ENCODE measurements at places on chromosomes 11 and 22.

GRCh38 chr11:120612513-120613263 is 101.1 kb downstream of the GRIK4 start:
- peak; percentile 26 for DNase-seq

GRCh38 chr11:59415111-59415510 is 11.1 kb downstream of the OR5A2 start:
- DNase-seq = no peak

DNA sequence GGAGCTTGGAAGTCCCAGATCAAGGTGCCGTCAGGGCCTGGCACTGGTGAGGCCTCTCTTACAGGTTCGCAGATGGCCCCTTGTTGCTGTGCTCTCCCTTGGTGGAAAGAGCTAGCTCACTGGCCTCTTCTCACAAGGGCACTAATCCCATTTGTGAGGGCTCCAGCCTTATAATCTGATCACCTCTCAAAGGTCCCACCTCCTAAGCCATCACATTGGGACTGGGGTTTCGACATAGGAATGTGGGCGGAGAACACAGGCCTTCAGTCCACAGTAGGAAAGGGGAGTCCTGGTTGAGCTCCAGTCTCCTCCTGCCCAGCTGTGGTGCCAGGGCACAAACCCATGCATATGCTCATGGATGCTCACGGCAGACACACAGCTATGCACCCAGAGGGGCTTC is 14.0 kb upstream of the LRRC32 start:
- DNase-seq = no peak

DNA sequence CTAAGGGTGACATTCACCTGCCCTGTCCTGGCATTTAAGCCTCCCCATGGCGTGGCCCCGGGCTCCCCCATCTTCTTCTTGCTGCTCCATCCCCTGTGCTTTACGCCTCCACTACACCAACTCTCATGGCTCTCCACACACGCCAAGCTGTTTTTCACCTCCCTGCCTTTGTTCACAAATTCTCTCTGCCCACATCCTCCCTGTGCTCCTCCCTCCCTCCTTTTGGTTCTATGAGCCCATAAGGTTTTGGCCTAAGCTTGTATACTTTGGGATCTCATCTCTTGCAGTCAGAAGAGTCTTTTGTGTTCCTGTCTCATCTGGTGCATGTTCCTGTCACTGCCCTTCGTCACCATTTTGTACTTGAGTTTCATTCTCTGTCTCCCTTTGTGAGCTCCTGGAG is 4.6 kb upstream of the DNAL4 start:
- DNase-seq = no peak

DNA sequence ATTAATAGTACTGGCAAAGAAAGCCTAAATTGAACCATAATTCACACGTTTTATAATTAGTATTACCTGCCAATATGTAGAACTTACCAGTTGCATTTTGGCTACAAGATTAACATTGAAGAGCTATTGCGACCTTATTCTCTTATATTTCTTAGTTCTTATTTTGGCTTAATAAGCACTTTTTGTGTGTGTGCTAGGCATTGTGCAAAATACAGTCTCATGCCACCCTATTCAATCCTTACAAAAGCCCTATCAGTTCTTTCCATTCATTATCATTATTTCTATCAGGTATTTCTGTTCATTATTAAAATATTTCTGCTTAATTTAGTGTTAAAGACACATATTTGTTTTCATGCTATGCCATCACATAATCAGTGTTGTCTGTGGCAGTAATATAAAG is 41.2 kb downstream of the MAML2 start:
- DNase-seq = no peak

- DNase-seq = no peak
Measured at GRCh38 chr11:35402751-35403660, 16.4 kb downstream of the SLC1A2 start.

All from activated CD8-positive, alpha-beta T cell treated with anti-CD3 and anti-CD28 coated beads, Interleukin-2, amount 10 ng/mL, durations not matched to agents 7 days and 5 days (primary cell).